IMR-90 (cell line): ENCODE measurements at places on chromosomes 5 and 9. TPM values are rescaled to one million over a fixed set of nuclear protein-coding genes. Genes with fewer than 3 reads are reported as not detected.

GRCh38 chr5:54534191-54535004 is 16.8 kb downstream of the SNX18 start:
- DNase-seq: no peak

DNA sequence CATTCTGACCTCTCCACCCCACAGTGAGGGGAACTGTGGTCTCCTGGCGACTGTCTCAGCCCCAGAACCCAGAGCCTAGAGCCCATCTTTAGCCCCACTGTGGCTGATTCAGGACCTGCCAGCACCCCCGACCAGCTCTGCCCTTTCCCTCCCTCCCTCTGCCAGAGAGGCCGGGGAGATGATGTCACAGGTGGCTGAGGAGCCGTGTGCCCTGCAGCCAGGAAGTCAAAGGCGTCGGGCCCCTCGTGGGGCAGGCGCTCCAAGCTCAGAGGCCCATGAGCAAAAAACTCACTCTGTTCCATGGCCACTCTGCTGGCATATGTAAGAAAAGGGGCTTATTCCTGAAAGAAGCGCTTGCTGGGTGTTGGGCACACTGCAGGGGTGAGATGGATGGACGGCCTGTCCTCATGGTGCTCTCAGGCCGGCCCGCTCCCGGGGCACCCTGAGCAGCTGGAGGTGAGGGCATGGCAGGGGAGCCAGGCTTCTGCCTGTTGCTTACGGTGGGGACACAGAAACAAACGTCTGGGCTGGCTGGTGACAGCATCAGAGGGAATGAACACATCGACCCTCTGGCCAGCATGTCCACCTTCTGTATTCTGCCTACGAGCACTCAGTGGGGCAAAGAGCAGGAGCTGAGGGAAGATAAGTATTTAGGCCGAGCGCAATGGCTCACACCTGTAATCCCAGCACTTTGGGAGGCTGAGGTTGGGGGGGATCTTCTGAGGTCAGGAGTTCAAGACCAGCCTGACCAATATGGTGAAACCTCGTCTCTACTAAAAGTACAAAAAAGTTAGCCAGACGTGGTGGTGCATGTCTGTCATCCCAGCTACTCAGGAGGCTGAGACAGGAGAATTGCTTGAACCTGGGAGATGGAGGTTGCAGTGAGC is 41.1 kb downstream of the LAMC3 start:
- DNase-seq: no peak

ADAMTS2 gene
- total RNA-seq: 18.3 and 19.0 TPM in 2 replicates

- no peak for DNase-seq
These were observed 34.5 kb upstream of the FAM151B start for GRCh38 chr5:80453366-80453765.

DNA sequence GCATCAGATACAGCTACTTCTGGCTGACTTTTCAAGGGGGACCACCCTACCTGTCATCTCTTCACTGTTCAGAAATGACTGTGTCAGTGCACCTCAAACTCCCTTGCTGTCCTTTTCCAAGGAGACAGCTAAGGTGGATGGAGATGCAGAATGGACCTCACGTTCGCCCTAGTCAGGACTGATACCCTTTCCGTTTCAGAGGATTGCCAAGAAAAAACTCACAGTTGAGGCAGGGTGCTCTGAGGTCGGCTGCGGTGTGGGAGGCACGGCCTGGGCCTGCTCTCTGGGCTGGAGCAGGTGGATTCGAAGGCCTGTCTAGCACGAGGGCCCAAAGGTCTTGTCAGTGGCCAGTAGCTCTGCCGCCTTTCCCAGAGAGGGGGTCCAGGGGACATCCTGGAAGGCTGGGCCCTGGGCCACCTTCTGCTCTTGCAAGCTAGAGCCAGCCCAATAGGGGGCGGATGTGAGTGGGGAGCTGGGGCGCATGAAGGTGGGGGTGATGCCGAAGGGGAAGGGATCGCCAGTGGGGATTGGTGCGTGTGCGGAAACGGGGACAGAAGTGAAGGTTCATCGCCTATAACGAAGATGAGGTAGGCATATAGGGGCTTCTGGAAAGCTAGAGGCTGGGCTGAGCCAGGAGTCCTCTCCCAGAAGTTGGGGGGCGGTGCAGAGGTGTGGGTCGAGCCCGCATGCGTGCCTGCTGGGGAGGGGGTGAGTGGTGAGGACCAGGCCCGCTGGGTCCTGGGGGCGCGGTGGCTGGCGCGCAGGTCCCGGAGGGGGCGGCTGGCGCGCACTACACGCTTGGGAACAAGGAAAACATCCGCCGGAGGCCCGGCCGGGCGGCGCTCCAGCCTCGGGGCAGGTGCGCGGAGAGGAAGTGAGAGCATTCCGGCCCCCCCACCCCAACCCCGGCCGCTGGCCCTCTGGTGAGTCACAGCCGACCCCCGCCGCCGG is 2.5 kb upstream of the MSMP start:
- no peak for DNase-seq

- no peak for DNase-seq
These were observed 480.6 kb upstream of the DAB2 start for GRCh38 chr5:39905356-39905755.
